ENCODE measurements at places on chromosomes 1 and 21.

- DNase-seq, result no peak
Measured at GRCh38 chr1:201861448-201861847, 27.2 kb upstream of the SHISA4 start.

DNA sequence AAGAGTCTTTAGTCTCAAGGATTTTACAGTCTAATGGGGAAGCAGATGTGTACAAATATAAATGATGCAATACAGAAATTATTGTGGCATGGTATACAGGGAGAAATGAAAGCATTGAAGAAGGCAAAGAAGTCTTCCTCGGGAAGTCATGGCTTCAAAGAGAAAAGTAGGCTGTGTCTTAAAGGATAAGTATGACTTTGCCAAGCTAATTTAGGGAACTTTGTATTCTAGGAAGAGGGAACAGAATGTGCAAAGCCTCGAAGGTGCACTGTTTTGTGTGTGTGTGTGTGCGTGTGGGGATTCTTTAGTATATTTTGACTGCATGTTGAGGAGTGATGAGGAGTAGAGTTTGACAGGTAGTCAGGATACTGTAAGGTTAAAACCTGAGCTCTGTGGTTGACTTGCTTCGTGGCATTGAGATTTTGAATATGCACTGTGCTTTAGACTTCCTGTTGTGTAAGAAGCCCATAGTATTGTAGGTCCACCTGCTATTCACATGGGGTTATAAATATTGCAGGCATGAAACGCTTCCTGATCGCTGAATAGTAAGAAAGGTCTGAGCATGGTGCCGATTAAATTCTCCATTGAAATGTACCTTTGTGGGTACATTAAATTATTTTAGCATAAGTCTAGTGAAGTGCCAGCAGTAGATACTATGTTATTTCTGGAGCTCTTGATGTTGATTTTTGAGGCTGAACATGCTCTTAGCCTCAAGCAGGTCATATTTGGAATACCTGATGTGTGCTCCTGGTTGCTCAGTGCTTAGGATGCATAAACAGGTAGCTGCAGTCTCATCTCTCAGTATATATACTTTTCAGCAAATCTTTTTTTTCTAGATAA, 8.0 kb downstream of the SMAP2 start:
- DNase-seq, result no peak

DNA sequence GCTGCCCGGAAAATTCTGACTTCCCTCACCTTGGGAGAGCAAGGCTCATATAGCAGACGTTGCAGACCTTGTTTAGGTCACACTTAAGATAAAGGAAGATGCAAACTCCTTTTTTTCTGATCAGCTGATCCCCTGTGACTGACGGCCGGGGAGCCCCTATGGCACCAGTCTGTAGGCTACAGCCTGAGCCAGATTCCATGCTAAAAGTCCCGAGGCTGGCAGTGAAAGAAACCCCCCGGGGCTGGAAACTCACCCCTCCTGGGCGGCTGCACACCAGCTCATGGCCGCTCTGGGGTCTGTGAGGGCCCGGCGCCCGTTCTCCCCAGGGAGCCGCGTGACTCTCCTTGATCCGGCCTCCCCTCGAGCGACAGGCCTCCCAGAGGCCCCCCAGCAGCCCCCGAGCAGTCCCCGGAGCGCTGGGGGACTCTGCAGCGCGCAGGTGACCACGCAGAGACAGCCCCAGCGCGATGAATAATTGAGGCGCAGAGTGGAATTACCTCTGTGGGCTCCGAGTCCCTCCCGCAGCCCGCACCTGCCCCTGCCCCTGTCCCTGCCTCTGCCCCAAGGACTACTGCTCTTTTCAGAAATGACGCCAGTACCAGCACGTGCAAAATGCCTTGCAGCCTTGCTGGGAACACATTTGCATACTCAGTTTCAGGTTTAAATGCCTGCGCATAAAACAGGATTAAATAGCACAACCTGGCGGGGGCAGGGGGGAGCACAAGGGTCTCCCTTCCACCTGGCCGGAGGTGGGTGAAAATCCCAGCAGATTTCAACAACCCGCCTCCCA, 62.6 kb upstream of the CLDN14 start:
- no peak for DNase-seq

- DNase-seq, result no peak
Measured at GRCh38 chr1:203058676-203058935, 27.2 kb downstream of the MYOG start.

DNA sequence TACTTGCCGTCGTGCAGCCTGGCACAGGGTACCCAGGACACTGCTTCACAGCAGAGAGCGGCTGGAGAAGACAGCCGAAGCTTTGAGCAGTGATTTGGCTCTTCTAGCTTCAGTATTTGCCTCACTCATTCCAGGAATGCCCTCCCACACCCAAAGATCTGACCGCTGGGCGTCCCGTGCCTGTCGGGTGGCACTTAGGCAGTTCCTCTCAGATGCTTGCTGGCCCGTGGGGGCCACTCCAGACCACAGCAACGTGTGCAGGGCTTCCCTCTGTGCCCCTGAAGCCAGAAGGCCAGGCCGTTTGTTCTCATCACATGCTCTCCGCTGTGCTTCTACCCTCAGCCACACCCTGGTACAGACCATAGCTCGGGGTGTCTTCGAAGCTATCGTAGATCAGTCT, 17.0 kb downstream of the RRP1B start:
- no peak for DNase-seq

GRCh38 chr1:190243056-190243455, 234.6 kb downstream of the BRINP3 start:
- no peak for DNase-seq
